Activated CD4-positive, CD25-positive, alpha-beta regulatory T cell treated with anti-CD3 and anti-CD28 coated beads, Interleukin-2, amount 50 U/mL, for 24 hours (primary cell): ENCODE measurements at places on chromosomes 16 and 17.
A peak's percentile ranks its signal among the peaks of the same experiment; 100 is the strongest.

- ATAC-seq = no peak
Observed at GRCh38 chr16:35737076-35737475, 2277.7 kb downstream of the TP53TG3F start.

DNA sequence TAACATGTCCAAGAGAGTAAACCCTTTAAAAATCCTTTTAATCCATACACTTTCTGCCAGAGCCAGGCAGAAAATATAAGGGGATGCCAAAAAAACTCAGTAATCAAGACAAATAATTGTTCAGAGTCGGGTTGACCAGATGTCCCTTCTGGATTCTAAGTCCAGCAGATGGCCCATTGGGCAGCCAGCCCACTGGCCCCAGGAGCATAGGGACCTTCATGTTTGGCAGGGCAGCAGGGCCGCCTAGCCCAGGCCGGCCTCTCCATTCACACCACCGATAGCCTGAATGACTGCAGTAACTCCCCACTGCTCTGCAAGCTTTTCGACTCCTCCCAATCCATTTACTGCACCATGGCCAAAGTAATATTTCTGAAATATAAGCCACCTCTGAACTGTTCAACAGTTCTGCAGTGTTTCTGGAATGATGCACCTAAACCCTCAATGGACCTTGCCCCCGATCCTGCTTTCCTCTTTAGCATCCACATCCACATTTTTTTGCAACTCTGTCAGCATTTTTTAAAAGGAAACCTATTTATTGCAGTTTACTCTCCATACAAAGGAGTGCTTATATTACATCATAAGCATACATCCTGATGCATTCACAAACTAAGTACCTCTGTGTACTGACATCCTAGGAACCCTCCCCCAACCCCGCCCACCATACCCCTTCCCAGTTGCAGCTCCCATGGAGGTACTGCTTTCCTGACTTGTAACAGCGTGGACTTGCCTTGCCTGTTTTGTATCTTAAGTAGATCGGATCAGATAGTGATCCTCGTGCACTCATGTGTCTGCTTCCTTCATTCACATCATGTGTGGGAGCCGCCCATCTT is 46.4 kb downstream of the LDHD start:
- ATAC-seq = no peak

GRCh38 chr16:55015181-55015913 is 84.7 kb downstream of the IRX5 start:
- ATAC-seq = no peak

DNA sequence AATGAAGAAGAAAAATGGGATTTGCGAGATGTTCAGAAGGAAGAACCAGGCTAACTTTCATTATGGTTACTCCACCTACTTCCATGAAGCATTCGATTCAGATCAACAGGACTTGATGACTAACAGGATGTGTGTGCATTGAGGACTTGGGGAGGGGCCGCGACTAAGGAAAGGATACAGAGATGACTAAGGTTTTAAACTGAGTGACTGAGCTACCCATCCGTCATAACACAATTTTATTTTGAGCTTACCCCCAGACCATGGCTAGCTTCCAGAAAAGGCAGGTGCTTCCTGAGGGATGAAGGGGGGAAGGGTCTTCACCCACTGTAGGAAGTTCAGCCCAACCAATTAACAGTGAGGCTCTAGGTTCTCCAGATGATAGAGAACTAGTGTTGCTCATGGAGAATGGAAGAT is 2.5 kb upstream of the CDYL2 start:
- peak; percentile 79 for ATAC-seq

DNA sequence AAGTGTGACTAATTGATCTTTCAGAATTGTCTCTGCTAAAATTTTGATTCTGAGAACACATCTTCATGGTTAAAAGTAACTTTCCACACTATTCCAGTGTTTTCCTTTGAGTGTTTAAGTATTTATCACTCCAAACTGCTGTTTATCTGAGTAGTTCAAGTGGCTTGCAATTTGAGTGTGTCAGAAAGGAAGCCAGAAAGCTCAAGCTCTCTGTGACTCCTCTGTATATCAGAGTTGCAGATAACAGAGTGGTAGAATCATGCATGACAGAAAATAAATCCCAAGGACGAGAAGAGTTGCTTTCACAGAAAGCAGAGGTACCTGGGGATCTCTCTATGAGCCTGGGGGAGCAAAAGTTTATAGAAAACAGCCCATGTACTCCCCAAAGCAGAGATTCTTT is 130.0 kb downstream of the CYB561 start:
- no peak for ATAC-seq

GRCh38 chr17:45753645-45754225 is 30.4 kb upstream of the CRHR1 start:
- no peak for ATAC-seq

- no peak for ATAC-seq
Observed at GRCh38 chr16:5605404-5605803, 507.8 kb upstream of the EEF2KMT start.

- no peak for ATAC-seq
Observed at GRCh38 chr17:14690704-14691103, 389.8 kb downstream of the HS3ST3B1 start.

- no peak for ATAC-seq
Observed at GRCh38 chr17:77456271-77456950, 315.6 kb downstream of the SEC14L1 start.

DNA sequence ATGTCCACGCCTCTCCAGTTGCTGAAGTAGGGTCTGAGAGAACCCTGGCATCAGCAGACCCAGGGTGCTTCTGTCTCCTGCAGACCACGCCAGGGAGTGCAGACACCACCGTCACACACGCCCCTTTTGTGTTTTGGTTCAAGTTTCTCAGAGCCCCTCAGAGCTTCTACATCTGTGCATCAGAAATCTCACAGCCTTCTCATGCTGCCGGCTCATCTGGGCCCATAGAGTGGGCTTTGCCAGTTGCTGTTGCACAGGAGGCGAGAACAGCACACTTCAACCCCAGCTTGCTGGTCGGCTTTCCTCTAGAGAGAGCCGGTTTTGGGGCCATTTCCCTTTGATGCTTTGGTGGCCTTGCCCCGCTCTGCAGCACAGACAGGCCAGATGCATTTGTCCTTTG is 60.9 kb downstream of the PDPK1 start:
- ATAC-seq = no peak

DNA sequence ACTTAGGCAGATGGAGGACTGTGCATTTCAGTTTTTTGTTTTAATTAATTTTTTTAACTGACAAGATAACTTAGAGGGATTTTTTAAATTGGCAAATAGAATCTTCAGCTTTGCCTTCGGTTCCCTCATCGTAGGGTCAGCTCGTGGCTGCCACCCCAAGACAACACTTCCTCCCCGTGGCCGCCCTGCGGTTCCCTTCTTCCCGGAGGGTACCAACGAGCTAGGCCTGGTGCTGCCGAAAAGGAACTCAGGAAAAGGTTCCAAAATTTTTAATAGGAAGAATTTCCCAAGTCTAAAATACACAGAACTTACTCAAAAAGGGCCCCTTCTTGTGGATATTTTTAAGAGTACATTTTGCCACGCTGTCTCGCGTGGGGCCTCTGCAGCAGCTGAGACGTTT is 210.4 kb upstream of the CHMP6 start:
- no peak for ATAC-seq

DNA sequence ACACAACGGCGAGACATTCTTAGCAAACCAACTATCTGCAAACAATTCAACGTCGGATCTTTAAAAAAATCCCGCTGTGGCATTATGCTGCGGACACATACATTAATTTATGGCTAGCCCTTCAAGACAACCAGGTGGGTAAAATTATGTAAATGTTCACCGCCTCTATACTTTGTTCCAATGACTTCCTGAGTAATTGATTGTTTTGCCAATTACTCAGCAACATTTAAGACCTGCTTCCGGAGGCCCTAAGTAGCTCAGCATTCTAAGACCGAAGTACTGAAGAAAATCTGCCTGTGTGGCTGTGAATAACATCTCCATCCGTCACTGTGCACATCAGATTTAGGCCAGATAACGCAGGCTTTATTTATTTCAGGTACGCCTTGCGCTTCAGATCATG is 23.3 kb downstream of the QPRT start:
- peak; percentile 62 for ATAC-seq

- no peak for ATAC-seq
Observed at GRCh38 chr16:25110387-25110947, 1.1 kb upstream of the LCMT1 start.

- no peak for ATAC-seq
Observed at GRCh38 chr16:61210076-61210475, 826.2 kb downstream of the CDH8 start.

GRCh38 chr17:42759982-42760651 is 910 bp upstream of the RAMP2 start:
- peak; percentile 41 for ATAC-seq

GRCh38 chr16:74991593-74992403 is 6.9 kb upstream of the WDR59 start:
- ATAC-seq = no peak

DNA sequence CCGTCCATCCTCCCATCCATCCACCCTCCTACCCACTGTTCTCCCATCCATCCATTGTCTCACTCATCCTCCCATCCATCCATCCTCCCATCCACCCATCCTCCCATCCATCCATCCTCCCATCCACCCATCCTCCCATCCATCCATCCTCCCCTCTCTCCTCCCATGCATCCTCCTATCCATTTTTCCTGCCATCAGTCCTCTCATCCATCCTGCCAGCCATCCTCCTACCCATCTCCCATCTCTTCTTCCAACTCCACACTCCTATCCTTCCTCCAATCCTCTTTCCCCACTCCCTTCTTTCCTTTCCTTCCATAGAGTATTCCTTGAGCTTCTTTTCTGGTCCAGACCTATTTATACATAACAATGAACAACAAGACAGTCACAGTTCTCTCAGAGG is 12.1 kb downstream of the DRC7 start:
- ATAC-seq = no peak

GRCh38 chr16:82862057-82862456 is 235.3 kb downstream of the CDH13 start:
- ATAC-seq = no peak

DNA sequence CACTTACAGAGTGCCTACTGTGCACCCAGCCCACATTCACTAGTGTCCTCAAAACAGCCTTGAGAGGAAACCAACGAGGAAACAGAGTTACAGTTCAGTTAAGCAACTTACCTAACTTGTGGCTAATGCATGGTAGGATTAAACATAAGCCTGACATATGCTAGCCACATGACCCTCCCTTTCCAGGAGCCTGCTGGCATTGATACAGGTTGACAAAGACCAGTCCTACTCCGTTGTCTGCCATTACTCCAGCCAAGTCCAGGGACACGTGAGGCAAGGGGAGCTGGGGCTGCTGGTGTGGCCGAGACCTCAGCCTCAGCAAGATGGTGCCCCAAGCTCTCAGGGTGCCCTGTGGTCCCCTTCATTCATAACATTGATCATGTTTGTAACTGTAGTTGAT is 37.9 kb downstream of the SNX20 start:
- ATAC-seq = no peak

- no peak for ATAC-seq
Observed at GRCh38 chr17:1493291-1493980, 950 bp upstream of the MYO1C start.

DNA sequence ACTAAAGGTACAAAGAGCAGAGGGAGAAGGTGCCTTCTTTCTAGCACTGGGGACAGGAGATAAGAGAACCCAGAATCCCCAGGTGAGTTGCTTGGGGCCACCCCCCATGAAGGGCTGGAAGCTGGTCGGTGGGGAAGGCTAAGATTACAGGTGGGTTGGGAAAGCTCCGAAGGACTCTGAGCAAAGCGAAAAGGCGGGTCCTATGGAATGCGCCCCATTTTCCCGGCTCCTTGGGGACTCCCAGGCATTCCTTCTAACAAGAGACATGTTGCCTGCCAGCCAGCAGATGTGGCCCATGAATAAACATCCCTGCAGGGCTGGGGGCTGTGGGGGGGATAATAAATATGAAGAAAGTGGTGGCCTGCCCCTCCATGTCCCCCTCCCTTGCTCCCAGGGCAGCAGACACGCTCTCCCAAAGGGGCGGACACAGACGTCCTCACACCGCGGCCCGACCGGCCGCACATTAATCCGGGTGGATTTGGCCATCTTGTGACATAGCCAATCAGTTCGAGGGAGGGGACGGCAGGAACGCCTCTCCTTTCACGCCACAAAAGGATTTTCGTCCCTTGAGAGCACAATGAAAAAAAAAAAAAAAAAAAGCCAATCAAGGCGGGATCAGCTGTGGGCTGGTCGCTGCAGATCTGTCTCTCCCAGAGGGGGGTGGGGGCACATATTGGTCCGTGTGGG is 98.5 kb downstream of the SOX9 start:
- ATAC-seq = no peak

- ATAC-seq = no peak
Observed at GRCh38 chr17:49969134-49969759, at the start of gene DLX4. Gene DLX4 (plus strand): TSS chr17:49969190. CDS start chr17:49969469, 279 bp downstream.

DNA sequence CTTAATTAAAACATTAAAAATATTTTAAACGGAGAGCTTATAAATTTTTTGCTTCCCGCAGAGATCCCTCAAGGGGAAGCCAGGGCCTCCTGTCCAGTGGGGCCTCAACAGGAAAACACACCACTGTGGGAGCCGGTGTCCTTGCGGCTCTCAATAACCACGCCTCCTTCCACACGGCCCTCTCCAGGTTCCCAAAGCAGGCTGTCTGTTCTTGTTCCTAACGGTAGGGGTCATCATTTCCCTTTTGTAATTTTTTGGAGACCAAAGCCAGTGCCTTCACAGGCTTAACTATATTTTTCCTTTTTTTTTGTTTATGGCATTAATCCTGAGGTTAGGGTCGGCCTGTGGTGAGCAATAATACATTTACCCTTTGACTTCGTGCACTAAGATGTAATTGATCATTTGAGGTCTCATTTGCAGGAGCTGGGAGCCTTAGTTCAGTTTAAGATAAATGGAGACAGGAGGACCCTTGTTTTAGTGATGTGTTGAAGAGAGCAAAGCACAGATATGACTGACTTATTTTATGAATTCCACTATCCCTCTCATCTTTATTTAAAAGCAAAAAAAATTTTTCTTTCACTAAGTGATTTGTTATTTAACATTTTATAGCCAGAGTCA is 77.5 kb upstream of the N4BP1 start:
- ATAC-seq = peak; percentile 30

DNA sequence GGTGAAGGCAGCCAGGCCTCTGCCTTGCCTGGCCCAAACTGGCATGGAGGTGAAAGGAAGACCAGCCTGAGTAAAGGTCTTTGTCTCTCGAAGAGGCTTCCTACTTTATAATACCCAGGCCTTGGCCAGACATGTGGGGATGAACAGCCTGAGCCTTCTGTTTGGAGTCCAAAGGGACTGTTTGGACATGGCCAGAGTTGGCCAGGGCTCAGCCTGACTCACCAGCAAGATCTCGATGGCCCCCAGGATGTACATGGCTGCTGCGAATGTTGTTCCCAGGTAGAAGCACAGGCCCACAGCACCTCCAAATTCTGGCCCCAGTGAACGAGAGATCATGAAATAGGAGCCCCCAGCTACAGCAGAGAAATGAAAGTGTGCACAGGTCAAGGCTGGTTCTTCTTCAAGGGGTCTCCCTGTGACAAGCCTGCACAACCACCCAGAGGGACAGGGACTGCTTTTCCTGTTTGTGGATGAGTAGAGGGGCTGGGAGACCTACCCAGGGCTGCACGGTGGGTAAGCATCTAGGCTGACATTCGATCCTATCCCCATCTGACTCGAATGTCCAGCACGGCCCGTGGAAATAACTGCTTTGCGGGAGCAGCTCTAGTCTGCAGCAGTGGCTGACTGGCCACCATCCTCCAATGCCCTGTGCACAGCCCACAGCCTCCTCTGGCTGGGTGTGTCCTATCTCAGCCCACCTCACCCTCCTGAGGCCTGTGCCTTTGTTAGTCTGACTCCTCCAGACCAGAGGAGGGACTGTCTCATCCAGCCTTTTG is 10.7 kb upstream of the LCAT start:
- ATAC-seq = no peak
